ENCODE measurements at places on chromosomes 1 and 21.
A peak's percentile ranks its signal among the peaks of the same experiment; 100 is the strongest.

DNA sequence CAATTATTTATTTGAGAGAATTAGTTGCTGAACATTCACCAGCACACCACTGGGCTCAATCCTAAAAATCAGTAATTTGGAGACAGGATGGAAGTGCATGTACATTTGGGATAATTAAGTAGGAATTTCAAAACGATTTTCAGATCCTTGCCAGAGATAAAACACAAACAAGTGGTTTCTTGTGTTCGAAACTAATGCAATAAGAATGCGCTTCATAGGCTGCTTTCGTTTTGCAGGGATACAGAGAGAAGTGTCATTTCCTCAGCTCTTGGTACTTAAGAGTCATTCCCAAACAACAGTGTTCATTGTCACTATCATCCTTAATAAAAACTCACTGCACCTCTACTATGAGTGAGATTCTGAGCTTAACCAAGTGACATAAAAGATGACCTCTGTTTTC is 20.6 kb upstream of the USP24 start:
- no peak for DNase-seq

DNA sequence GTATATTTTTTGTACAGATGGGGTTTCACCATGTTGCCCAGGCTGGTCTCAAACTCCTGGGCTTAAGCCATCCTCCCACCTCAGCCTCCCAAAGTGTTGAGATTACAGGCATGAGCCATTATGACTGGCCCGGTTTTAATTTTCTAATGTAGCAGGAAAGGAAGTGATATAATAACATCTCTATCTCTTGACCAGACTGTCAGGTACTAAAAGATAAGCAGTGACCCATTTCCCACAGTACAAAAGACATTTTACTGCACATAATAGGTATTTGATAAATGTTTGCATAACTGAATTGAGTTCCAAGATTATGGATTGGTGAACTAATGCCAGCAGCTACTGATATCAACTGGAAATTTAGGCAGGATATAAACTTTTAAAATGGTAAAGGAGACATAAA is 4.0 kb downstream of the NVL start:
- no peak for DNase-seq

- DNase-seq: no peak
These were observed 135.9 kb downstream of the HHAT start for GRCh38 chr1:210464519-210465039.

- no peak for DNase-seq
These were observed 3.9 kb downstream of the TMEM125 start for GRCh38 chr1:43273708-43274107.

- DNase-seq: no peak
These were observed 170.8 kb downstream of the S1PR1 start for GRCh38 chr1:101407505-101408211.

DNA sequence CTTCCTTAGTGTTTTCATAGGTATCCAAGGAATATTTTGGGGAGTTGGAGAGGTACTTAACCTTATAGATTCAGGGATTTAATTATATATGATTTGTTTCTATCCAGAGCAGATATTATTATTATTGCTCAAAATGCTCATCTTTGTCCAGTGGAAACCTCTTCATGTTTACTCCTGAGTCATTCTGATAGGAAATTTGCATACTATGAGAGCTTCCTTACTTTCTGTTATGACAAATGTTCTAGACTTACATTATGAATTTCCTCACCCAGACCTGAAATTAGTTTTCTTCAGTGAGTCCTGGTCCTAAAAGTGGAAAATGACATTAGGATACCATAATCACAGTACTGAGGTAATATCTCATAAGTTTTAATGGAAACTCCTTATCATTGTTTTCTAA is 57.5 kb upstream of the PLPPR5 start:
- no peak for DNase-seq

- DNase-seq: no peak
These were observed 3.7 kb downstream of the TARBP1 start for GRCh38 chr1:234475167-234475793.

- DNase-seq: peak; percentile 16
These were observed 40.5 kb upstream of the SAMD13 start for GRCh38 chr1:84260852-84261518.

DNA sequence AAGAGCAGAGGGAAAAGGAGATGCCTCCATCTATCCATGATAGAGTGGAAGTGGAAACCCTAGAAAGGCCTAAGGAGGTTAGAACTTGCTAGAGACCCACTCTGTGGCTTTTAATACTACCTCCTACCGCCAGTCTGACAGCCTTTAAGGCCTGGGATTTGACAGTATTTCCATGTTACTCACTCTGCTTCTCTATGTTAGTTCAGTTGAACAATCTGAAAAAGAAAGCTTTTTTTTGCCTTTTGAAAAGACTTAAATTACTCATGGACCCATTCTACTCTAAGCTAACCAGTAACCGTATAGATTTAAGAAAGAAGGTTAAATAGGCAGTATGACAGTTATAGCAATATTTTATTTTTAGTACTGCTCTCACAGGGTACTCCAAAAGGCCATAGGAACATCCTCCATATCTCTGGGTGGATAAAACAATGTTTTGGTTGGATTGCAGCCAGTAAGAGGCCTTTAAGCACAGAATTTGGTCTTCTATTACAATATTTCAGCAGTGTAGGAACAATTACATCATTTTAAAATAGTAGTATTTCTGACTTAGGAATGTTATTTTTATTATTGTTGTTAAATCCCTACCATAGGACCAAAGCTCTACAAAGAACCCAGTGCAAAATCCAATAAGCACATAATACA is 15.9 kb upstream of the GPR25 start:
- no peak for DNase-seq

DNA sequence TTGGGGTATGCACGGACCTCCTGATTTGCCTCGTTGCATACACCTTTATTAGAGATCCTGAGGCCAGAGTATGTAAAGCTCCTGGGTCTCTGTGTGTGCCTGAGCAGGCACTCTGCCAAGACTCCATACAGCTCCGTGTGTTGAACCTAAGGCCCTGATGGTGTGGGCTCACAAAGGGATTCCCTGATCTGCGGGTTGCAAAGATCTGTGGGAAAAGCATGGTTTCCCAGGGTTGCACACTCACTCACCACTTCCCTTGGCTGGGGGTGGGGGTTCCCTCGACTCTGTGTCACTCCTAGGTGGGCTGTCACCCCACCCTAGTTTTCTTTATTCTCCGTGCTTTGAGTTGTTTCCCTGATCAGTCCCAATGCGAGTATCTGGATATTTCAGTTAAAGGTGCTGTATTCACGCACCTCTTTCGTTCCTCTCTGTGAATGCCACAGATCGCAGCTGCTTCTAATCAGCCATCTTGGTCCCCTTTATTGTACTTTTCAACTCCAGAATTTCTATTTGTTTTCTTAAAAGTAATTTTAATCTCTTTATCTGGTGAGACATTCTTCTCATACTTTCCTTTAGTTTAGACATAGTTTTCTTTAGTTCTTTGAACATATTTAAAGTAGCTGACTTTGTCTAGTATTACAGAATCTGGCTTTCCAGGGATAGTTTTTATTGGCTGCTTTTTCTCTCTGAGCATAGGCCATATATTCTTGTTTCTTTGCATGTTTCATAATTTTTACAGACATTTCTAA is 39.0 kb upstream of the F3 start:
- DNase-seq: no peak

- DNase-seq: peak; percentile 5
These were observed 38.6 kb upstream of the COX20 start for GRCh38 chr1:244796719-244797406.

DNA sequence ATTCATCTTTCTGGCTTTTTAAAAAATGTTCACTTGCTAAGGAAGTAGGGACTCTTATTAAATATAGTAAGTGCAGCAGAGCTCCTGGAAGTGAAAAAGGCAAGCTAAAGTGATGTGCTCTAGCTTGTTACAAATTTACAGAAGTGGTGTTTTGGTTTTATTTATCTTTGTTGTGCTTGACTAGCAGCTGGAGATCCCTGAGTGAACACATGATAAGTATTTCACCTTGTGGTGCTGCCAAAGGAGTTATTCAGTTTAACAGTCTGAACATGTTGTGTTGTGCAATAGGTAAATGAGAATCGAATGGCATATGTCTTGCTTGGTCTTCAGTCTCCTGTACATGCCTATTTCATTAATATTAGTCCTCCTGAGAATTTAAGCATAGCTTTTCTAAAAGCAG is 315.7 kb downstream of the TPR start:
- DNase-seq: no peak

DNA sequence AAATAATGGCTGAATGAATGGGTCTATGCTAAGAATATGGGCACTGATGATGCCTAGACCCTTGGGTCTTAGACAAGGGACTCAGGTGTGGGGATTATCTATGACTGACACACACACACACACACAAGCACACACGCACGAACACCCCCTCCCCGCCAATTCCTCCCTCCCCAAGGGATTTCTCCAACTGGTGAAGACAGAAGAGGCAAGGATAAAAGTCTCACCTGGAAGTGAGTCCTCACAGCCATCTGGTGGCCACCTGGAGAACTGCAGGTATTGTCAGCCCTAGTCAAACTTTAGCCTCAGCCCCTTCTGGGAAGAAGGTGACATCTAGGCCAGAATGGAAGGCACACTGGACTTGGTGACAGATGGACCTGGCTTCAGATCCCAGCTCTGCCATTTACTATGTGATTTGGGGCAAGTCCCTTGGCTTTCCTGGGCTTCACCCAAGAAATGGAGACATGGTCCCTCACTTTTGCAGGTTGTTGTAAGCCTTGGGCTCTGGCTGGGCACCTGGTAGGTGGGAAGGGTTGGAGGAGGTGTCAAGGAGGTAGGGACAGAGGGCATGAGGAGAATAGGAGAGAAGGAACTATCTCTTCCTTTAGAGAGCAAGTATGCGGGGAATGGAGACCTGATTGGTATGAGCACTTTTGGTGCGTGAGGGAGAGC is 4.0 kb upstream of the GPR3 start:
- peak; percentile 63 for DNase-seq

GRCh38 chr1:21594935-21595897 is 73.9 kb downstream of the RAP1GAP start:
- peak; percentile 31 for DNase-seq

GRCh38 chr1:88980870-88981269 is 11.6 kb downstream of the KYAT3 start:
- no peak for DNase-seq

- no peak for DNase-seq
These were observed 168.0 kb downstream of the GRIK3 start for GRCh38 chr1:36866169-36866814.

DNA sequence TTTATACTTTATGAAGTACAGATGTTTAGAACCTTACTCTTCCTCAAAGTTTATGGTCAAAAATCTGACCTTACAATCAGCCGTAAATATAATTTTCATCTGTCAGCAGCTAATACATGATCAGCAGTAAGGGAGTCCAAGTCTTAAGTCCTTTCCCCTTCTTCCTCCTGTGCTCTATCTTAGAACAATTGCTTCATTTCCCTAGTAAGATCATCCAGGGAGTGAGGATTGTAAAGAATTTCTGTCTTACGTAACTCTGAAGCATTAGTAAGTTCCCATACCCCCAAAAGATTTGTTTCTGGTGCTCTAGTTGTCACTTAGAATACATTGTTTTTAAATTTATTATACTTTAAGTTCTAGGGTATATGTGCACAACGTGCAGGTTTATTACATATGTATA is 2.1 kb downstream of the SETDB1 start:
- DNase-seq: no peak

GRCh38 chr21:29213513-29214385 is 83.3 kb downstream of the MAP3K7CL start:
- no peak for DNase-seq

DNA sequence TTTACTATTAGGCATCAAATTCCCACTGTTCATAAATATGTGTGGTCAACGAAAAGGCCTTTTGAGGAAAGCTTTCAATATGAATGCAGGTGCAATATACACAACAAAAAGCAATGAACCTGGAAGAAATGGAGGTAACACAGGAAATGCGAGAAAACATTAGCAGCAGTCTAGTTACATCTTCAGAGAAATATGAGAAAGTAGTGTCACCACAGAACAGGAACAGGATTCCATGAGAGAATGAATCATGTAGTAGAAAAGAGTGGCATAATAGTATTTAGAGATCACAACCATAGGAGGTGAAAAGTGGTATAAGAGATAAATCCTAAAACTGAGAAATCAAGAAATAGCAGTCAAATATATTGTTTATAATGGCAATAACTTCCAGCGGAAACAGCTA is 103.7 kb downstream of the AK5 start:
- no peak for DNase-seq

- DNase-seq: no peak
These were observed 498 bp upstream of the CLCA2 start for GRCh38 chr1:86423473-86423872.

DNA sequence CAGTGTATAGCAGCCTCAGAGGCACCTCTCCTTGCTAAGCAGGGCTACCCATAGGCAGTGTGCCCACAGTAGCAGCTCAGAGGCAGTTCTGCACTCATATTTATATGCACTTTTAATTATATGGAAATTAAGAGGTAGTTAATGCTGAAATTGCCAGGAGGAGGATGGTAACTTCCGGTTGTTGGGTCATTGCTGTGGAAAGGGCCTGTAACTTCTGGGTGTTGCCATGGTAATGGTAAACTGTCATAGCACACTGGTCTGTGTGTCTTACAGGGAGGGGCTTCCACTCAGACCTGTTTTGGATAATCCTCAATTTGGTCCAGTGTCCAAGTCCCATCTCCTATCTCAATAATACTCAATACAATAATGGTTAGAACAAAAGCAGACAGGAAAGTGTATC is 7.6 kb downstream of the CFH start:
- DNase-seq: no peak

DNA sequence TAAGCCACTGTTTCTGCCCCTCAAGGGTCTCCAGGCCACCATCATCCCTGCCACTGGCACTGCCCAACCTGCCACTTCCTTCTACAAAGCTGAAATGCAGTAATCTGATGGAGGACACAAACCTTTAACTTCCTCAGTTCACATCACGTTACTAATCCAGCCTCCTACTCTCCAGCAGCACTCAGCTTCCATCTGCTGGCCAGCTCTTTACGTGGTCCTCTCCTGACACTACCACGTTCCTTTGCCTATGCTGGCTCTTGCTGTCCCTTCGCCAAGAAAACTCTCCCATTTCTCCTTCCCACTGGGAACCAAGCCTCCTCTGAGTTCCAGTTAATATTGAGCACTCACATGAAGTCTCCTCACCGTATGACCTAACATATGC is 124.0 kb downstream of the EDEM3 start:
- no peak for DNase-seq

GRCh38 chr21:31011412-31011811 is 26.9 kb downstream of the KRTAP19-8 start:
- no peak for DNase-seq

DNA sequence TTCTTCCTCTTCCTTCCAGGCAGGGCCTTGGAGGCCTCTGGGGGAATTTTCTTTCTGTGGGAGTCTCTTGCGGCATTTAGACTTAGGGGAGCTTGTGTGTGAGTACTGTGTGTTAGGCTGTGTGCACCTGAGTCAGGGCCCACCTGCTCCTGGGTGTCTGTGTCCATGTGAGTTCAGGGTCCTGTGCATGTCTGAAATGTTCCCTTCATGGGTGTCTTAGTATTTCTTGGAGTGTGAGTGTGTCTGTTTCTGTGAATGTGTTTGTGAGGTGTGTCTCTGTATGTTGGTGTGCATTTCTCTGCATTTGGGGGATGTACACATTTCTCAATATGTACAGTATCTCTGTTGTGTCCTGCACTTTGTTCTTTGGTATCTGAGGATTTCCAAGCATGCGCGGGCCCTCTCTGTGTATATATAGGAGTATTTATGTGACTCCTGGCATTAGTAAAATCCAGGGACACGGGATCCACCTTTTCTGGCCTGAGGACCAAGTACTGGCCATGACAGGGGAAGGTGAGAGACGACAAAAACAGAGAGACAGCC is 2.4 kb downstream of the TFAP2E start:
- no peak for DNase-seq
